ENCODE measurements at places on chromosomes 16 and 17.

DNA sequence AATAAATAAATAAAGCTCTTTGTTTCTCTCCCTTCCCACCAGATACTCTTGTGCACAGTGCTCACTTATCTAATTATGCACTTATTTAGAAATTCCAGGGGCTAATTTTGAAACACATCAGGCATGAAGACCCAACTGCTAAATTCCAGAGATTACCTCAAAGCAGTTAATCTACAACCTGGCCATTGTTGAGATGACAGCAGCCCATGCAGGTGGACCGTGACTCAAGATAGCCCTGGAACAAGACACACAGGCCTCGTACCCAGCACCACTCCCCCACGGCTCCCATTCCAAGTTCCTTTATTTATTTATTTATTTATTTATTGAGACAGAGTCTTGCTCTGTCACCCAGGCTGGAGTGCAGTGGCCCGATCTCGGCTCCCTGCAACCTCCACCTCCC is 60.1 kb upstream of the NPEPPS start:
- no peak for DNase-seq

GRCh38 chr17:3986939-3987335 is 22.7 kb upstream of the ATP2A3 start:
- DNase-seq = no peak

DNA sequence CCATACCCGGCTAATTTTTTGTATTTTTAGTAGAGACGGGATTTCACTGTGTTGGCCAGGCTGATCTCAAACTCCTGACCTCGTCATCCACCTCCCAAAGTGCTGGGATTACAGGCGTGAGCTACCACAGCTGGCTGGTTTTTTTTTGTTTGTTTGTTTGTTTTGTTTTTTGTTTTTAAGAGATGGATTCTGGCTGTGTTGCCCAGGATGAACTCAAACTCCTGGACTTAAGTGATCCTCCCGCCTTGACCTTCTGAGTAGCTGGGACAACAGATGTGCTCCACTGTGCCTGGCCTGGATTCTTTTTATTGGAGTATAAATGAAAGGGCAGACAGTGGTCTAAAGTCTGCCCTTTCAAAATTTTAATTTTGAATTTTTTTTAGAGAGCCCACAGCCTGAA is 44.7 kb downstream of the FOXK2 start:
- DNase-seq = no peak

- DNase-seq = no peak
These were observed 11.0 kb upstream of the PHKG2 start for GRCh38 chr16:30736995-30737793.

DNA sequence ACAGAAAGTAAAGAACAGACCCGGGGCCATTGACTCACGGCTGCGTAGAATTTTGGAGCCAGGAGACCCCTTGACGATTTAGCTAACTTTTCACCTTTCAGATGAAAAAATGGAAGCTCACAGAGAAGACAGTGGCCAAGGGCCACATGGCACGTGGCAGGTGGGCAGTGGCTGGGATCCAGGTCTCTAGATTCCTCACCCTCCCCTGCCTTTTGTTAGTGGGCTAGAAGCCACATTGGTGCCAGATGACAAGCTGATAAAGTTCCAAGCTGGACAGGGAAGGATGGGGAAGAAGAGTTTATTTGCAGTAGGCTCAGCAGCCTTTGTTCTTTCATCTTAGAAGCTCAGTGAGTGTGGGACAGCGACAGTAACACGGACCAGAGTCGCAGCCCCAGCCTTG is 105.8 kb downstream of the SPACA3 start:
- DNase-seq = no peak

- no peak for DNase-seq
These were observed 39.7 kb upstream of the GHDC start for GRCh38 chr17:42233994-42234393.

- DNase-seq = no peak
These were observed 38.3 kb upstream of the SMPD3 start for GRCh38 chr16:68486502-68487202.

DNA sequence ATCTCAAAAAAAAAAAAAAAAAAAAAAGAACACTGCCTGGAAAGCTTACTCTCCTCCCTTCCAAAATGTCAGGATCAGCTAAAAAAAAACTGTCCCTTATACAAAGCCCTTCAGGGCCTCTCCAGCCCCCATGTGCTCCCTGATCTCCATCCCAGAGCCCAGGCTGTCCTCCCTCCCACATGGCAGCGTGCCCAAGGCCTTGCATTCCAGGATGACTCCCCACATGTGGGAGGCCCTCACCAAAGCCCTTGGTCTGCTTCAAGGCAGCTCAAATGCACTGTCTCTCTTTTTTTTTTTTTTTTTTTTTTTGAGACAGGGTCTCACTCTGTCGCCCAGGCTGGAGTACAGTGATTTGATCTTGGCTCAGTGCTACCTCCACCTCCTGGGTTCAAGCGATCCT is 2.3 kb downstream of the FDXR start:
- no peak for DNase-seq

DNA sequence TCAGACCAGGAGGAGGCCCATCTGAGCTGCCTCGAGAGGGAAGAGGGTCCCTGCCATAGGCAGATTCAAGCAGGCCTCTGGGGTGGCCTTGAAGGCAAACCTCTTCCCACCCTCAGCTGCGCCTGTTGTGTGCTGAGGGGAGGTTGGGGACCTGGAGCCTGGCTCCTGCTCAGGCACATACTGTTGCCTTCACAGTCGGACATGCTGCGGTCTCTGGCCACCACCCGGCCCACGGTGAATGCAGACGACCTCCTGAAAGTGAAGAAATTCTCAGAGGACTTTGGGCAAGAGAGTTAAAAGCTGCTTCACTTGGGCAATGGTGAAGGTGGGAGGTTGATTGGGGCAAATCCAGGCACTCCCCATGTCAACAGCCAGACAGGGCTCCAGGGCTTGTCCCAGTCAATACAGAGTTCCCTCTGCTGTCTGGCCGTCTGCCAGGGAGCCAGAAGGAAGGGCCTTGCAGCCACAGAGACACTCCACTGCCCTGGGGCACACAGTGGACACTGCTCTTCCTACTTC is 6.3 kb downstream of the PDF start:
- DNase-seq = no peak

DNA sequence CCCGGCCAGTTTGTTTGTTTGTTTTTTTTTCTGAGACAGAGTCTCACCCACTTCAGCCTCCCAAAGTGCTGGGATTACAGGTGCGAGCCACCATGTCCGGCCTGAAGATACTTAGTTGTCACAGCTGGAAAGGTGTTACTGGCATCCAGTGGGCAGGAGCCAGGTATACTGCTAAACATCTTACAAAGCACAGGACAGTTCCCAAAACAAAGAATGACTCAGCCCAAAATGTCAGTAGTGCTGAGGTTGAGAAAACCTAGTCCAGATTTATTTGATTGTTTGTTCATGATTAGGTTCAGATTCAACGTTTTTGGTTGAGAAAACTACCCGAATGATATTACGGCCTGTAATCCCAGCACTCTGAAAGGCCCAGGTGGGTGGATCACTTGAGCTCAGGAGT is 18.6 kb upstream of the RABEP1 start:
- no peak for DNase-seq

GRCh38 chr17:65230040-65230439 is 92.9 kb downstream of the RGS9 start:
- peak; percentile 37 for DNase-seq

DNA sequence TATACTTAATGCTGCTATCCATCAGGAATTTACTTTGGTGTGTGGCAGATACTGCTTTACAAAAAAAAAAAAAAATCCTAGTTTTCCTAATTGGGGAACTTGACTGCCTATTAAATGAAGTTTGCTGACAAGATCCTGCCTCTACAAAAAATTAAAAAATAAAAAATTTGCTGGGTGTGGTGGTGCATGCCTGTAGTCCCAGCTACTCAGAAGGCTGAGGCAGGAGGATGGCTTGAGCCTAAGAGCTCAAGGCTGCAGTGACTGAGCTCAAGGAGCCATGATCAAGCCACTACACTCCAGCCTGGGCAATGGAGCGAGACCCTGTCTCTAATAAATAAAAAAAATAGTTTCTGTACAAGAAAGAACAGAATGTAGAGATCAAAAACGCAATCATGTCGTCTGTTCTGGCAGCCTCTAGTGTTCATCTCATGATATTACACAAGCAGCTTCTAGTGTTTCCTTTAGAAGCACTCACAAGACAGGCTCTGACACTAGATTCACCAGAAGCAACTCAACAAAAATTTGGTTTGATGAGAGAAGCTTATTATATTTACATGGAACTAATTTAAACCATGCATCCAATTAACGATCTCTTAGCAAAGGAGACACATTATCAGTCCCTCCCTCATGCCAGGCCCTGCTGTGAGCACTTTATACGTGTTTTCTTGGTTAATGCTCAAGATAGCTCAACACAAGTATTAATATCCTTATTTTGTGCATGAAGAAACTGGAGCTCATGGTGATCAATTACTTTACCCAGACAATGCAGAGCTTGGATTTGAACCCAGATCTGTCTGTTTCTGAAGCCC is 6.8 kb upstream of the KRTAP17-1 start:
- DNase-seq = peak; percentile 45

DNA sequence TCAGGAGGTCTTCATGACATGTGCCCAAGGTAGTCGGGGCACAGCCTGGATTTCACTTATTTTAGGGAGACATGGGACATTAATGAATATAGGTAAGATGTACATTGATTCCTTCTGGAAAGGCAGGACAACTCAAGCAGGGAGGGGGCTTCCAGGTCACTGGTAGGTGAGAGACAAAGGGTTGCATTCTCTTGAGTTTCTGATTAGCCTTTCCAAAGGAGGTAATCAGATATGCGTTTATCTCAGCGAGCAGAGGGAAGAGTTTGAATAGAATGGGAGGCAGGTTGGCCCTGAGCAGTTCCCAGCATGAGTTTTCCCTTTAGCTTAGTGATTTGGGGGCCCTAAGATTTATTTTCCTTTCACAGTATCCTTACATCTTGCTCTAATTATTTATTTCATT is 443.8 kb upstream of the EEF2KMT start:
- no peak for DNase-seq

DNA sequence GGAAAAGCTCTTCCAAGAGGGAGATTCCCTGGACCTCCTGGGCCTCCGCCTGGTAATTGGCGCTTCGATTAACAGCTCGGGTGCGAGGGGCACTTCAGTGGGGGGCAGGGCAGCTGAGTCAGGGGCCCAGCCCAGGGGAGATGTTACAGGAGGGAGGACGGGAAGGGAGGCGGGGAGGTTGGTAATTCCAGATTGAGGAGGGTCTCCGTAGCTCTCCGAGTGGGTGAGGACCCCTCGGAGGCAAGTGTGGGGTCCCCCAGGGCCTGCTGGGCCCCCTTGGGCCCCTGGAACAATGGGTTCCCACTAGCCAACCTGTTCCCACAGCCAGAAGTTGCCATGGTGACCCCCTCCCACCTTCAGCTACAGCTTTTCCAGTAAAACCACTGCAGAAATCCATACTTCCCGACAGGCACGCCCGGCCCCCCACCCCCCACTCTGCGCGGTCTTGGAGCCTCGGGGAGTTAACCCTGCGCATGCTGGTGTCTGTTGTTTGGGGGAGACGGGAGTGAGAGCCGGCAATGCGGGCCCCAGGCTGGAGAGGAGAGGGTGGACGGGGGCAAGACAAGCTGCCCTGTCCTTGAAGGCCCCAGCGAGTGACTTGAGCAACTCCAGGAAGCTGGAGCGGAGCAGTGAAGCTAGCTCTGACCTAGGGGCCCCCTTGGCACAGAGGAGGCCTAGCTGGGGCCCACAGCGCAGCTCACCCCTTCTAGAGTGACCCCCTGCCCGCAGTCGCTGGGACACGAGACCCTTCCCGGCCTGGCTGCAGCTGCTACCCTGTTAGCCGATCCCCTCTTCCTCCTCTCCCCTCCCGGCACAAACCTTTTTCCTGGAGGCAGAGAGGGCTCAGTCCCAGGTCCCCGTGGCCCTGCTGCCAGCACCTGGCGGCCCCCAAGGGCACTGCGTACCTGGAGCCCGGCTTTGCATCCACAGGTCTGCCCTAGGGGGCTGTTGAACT is 37.8 kb downstream of the TMEM235 start:
- DNase-seq = no peak

GRCh38 chr17:3804503-3804931 is 3.5 kb upstream of the ITGAE start:
- no peak for DNase-seq

GRCh38 chr17:59601130-59601529 is 18.6 kb upstream of the CLTC start:
- no peak for DNase-seq

DNA sequence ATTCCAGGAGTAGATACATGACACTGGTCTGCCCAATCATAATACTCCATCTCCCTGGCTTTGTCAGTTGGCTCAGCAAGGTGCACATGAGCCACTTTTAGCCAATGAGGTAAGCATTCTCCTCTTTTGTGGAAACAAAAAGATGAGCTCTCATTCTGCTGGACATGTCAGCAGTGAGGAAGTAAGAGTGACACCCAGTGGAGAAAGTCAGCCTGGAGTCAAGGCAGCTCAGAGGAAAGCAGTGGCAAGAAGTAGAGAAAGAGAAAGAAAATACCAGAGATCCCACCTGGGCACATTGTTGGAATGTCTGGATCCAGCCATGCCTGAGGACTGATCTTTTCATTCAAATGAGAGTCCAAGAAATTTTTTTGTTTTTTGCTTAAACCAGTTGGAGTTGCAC is 496.9 kb upstream of the C16orf82 start:
- DNase-seq = peak; percentile 7

GRCh38 chr16:5323284-5324141 is 225.9 kb upstream of the EEF2KMT start:
- DNase-seq = no peak

DNA sequence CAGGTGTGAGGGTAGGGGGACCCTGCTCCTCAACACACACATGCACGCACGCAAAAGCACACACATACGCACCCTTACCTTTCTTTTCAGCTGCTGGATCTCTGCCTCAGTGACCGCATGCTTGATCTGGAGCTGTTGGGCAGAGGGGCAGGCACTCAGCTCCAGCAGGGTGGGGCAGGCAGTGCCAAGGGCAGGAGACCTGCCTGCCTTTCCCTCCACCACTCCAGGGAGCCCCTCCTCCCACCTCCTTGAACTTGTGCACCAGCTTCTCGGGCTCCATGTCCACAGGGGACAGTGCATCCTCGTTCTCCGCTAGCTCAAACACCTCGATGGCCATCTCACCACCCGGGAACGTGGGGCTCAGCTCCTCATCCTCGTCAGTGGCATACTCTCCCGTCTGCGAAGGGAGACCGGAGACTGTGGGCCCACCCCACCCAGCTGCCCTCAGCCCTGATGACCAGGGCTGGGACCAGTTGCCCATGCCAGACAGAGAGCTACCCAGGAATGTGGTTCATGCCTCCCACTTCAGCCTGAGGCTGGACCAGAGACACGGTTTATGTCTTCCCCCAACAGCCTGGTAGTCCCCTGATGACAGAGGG is 9.3 kb upstream of the SAMD14 start:
- no peak for DNase-seq

DNA sequence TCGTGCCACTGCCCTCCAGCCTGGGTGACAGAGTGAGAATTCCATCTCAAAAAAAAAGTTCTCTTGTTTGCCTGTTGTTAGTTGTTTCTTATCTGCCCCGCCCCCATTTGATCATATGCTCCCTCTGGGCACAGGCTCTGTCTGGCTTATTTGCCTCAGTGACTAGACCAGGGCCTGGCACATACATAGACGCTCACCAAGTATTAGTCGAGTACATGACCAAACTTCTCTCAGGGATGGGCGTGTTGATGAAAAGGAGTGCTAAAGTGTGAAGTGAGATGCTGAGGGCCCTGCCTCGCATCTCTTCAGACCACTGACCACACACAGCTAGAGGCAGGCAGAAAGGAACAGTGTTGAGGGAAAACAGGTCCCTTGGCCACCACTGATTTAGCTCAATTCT is 3.3 kb upstream of the HELZ start:
- DNase-seq = peak; percentile 15

Measured in hematopoietic multipotent progenitor cell treated with erythropoietin and hydrocortisone succinate and interleukin-3 and kit ligand, for 8 days (in vitro differentiated cells).